T-cell (primary cell): ENCODE measurements at places on chromosomes 3 and 15. TPM values are rescaled to one million over a fixed set of nuclear protein-coding genes. Genes with fewer than 3 reads are reported as not detected.

The SLC2A2 gene
- not detected for total RNA-seq

The CELSR3 gene
- 5.6 TPM for total RNA-seq

The ERICH6 gene
- 0.26 TPM for total RNA-seq

The GP5 gene
- total RNA-seq: 6.3 TPM

The THPO gene
- total RNA-seq: not detected

DNA sequence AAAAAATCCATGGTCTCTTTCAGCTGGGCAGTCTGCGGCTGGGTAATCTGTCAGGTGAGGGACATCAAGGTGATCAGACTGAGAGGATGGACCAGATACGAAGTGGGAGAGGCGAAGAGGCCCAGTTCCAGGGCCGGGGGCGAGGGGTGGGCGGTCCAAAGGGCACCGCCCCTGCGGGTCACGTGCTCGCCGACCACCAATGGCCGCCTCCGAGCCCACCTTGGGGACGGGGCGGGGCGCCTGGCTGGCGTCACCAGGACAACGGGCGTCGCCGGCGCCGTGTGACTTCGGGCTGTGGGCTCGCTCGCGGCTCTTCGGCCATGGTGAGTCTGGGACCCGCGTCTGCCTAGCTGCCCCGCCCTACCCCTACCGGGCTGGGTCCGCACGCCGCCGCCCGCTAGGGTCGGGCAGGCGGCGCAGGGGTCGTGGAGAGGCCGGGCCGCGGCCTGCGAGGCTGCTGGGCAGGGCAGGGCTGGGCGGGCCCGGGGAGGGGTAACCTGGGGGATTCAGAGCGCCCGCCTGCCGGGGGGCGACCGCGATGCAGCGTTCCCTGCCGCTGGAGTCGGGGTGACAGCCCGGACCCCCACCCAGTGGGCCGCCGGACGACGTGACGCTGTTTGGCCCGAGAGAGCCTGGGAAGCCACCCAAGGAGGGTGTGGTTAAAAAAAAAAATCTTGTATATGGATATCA lies at the start of gene FBXL2:
TSS of gene FBXL2 (plus strand) at position 250 of the 690 bp plus-strand sequence. CDS start at position 321, 71 bp downstream.
- no peak for DNase-seq

DNA sequence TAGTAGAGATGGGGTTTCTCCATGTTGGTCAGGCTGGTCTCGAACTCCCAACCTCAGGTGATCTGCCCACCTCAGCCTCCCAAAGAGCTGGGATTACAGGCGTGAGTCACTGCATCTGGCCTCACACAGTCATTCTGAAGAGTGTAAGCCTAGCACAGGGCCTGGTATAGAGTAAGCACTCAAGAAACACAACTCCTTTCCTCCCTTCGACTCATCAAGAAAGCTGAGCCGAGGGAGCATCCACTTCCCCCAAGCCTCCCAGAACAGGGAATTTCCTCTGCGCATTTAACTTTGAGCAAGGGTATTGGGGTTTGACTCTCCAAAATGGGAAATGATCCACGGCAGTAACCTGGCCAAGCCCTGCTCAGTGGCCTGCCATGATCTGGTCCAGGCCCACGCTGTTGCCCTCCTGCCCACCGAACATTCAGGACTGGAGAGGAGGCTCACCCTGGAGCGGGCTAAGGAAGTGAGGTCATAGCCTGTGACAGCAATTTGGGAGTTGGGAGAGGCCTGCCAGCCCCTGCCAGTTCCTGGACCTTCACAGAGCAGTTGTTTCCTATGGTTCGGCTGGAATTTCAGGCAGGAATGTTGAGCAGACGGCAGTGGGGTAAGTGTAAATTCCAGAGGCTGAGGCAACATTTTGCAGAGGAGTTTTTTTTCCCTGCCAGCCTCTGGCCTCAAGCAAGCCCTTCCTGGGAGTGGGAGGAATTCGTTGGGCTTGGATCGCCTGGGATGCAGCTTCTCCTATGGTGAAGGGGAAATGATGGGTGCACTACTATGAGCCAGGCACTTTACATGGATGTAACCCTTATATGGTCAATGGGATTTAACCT lies 21.2 kb upstream of the SMAD3 start:
- no peak for DNase-seq

DNA sequence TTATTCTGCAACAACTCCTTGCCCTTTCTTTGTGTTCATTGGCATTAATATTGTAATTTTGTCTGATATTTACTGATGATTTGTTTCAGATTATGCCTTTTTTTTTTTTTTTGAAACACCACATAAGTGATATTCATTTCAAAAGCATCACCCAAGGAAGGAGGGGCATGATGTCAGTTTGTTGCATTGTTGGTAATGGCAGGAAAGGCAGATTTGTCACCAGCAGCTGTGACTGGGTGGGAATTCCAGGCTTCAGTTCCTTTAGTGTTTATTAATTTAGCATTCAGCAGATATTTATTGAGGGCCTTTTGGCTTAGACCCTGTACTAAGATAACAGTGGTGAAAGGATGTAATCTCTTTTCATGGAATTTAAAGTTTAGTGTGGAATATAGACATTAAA lies 19.5 kb downstream of the SENP2 start:
- DNase-seq: no peak

DNA sequence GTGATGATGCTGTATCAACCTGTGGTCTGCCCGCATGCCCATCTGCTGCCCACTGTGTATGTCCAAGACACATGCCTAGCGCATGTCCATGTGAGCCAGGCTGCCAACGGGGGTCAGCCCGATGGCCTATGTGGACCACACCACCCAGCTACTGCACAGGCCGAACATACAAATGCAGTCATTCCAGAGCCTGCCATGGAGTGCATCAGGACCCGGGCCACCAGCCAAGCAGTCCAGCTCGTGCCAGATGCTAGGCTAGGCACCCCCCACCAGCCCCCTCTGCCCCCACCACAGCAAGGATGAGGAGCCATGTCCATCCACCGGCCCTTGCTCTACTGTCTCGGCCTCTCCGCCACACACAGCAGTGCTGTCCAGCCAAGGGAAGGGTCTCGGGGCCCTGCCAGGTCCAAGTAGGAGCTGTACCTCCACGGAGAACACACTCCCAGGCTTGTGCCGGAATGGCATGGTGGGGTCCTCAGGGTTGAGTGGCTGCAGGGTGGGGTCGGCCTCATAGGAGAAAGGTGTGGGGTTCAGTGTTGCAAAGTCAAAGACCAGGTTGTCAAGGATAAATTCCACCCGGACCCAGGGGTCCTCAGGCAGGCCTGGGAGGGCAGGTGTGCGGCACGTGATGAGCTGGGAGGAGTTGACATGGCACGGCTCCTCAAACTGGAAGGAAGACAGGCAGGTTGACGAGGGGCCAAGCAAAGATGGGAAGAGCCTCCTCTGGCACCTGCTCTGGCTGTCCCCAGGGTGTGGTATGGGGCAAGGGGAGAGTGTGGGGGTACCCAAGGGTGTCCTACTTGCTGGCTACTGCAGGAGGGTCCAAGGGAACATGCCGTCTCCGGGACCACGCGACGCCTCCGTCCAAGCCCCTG lies 15.3 kb downstream of the PLXNB1 start:
- DNase-seq: no peak

DNA sequence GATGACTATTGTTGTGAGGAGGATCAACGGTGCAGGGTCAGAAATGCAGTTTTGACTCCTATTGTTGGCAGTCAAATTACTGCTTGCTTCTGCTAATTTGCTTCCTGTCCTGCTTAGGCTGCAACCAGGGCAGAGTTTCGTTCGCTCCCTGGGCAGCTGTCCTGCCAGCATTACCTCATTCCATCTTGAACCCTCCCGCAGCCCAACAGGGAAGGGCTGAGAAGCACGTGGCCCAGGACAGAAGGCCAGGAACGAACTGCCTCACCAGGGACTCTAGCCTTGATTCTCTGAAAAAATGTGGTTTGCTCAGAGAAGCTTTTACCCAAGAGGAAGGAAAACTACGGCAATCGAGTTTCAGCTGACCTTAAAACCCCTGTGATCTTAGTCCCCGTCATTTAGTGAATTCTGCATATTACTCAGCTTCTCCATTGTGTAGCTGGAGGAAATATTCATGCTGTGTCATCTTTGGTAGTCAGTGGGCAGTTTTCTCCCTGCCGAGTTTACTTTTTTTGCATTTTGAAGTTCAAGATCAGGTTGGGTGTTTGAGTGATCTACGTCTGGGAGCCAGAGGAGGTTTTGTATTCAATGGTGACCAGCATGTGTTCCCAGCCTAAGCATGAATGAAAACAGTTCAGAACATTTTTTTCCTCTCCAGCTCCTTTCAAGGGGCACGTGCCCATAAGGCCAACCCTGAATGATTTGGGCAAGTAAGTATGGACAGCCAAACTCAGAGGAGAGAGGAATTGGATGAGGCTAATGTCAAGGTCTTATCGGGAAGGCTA lies 23.0 kb downstream of the TLNRD1 start:
- no peak for DNase-seq

- DNase-seq: peak; percentile 42
Measured at GRCh38 chr3:113606539-113607218, 74.3 kb downstream of the SIDT1 start.

DNA sequence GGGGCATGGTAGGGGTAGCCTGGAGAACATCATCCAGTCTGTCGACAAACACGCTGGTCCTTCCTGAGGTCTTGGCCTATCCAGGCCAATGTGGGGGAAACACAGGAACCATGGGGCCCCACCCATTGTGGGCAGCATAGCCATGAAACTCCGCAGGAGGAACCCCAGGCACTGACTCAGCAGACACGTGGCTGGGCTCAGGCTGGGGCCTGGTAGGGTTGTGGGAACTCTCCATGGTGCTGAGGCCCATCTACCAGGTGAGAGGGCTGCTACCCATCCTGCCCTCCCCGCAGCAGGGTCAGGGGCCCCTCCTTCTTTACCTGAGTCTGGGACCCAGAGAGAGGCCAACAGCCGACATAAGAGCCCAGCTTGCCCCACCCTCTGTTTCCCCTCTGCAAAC lies 22.6 kb upstream of the CACNA2D2 start:
- DNase-seq: peak; percentile 29

- no peak for DNase-seq
Measured at GRCh38 chr3:134362221-134362620, 12.0 kb downstream of the AMOTL2 start.

DNA sequence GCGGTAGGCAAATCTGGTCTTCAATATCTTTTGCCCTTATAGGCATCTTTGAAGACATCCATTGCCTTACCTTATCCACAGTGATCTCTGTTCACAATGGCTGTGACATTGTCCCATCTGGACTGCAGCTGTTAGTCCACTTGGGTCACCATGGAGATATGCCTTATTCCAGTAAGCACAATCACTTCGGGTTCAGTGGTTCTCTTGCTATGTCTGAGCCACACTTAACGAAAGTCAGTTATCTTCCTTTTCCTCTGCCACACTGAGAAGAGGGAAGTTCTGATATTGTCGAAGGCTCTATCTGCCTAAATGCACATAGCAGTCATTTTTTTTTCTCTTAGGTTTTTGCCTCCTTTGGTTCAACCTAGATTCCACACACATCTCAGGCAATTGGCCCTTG lies 119.0 kb upstream of the SATB1 start:
- DNase-seq: no peak

GRCh38 chr3:142027300-142027699 lies 122.0 kb downstream of the TFDP2 start:
- no peak for DNase-seq

DNA sequence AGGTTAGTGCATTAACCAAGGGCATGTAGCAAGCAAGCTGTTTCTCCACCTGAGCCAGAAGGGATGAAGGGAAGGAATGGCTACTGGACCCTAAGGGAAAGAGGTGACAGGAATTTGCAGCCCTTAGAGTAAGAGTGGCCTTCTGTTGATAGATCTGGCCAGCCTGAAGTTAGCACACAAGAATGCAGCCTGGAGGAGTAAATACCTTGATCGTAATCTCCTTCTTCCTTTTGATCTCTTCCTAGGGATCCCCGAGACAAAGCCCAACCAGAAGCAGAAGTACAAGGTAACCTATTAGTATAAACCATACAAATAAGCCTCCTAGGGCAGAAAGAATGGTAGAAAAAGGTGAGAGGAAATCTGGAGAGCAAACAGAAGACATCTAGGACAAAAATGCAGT lies 134.6 kb downstream of the ATP8B4 start:
- no peak for DNase-seq

GRCh38 chr3:90011131-90011530 lies 903.7 kb downstream of the EPHA3 start:
- no peak for DNase-seq

DNA sequence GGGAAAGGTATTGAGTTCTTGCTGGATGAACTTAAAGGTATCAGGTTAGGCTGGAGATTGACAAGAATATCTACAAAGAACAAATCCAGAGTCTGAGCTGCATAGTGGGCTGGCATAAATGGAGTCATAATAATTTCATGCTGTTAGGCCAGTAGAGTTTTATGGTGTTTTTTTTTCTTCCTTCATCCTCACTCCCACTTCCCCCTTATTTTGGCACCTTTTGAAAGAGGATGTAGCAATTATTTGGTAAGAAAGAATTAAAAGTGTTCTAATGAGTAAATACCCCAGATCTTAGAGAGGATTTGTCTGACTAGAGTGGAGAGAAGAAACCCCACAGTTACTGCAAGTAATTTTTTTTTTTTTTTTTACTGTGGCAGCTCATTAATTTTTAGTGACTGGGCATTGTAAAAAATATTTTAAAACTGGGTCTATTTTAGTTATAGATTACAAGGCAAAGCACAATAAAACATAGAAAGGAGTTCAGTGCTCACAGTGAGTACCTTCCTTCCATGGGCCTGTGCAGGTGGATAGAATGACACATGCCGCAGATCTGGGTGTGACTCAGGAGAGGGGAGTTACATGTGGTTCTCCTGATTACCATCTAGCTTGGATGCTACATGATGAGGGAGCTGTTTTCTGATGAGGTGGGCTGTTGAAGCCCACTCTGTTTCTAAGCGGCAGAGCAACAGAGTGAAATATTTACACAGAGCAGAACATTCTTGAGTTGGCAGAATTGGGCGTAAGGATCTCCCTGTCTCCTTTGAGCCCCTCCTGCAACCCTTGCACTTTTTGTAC lies 5.3 kb downstream of the EDEM1 start:
- DNase-seq: no peak

GRCh38 chr3:22526266-22526837 lies 676.8 kb upstream of the UBE2E2 start:
- DNase-seq: no peak

- no peak for DNase-seq
Measured at GRCh38 chr3:73449774-73450173, 175.0 kb downstream of the PDZRN3 start.

DNA sequence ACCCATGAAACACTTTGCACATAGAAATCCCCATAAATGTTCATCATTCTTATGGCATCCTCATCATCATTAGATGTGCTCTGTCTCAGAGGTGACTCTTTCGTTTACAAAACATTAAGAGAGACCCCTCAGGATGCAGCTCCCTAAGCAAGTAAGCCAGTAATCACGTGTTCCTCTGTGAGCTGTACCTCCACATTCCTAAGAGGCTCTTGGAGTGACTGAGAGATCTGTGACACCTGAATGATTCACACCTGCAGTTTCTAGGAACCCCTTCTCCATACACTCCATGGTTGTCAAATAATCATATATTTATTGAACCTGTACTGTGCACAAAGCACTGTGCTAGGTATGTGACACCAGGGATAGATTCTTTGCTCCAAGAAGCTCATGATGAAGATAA lies 602.4 kb downstream of the UNC13C start:
- DNase-seq: no peak

- DNase-seq: no peak
Measured at GRCh38 chr3:197427021-197427420, 128.6 kb upstream of the DLG1 start.

DNA sequence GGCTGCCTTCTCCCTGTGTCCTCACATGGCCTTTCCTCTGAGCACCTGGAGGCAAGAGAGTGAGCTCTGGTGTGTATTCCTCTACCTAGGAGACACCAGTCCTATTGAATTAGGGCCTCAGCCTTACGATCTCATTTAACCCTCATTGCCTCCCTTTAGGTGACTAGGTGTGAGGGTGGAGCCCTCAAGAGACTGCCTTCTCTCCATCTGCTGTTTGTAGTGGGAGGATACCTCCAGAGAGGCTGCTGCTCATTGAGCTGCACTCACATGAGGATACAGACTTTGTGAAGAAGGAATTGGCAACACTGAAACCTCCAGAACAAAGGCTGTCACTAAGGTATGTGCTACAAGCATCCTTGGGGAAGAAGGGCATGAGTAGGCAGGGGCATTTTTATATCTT lies at the start of gene CCR8:
TSS of gene CCR8 (plus strand) at position 217 of the 400 bp plus-strand sequence. CDS start 2,623 bp downstream, outside the sequence.
- no peak for DNase-seq
